ENCODE measurements at places on chromosomes 5 and 9.

DNA sequence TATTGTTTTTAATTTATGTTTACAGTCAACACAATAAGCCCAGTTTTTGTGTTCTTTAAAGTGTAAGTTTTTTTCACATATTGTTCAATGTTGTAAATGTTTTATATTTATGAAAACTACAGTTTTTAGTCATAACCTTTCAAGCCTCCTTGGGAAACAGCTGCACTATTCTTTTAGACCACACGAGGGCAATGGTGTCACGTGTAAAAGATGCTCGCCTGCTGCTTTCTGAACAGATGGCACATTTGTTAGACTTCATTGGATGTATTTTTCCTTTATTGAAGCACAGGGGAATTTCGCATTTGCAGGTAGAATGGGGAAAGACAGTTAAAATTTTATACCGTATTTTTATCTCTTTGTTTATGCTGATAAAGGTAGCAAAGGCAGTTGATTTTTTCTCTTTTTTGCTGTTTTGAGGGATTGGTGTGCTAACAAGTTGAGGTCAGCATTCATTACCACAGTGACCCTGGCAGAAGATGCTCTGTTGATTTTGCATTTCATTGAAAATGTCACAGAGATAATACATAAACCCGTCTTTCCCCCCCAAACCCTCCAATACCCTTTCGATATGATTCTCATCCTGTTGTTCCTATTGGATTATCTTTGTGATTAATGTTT, 59.0 kb downstream of the MAT2B start:
- DNase-seq: peak; percentile 59

- DNase-seq: no peak
Measured at GRCh38 chr5:73564675-73565074, 764 bp downstream of the ANKRA2 start.

DNA sequence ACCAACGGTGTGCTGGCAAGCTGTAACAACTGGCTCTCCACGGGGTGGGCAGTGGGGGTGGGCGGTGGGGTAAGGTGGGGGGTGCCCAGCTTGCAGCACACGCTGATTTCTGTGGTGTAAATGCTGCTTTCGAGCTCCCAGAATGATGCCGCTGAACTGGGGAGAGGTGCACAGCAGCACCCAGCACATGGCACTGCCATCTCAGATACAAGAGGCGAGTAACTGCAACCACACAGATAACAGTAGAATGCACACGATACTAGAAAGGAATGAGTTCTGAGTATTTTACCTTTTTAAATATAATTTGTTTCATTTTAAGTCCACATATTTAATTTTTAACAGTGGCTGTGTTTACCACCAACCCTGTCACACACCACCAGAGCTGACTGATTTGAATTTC, 87.9 kb downstream of the SEMA4D start:
- no peak for DNase-seq

DNA sequence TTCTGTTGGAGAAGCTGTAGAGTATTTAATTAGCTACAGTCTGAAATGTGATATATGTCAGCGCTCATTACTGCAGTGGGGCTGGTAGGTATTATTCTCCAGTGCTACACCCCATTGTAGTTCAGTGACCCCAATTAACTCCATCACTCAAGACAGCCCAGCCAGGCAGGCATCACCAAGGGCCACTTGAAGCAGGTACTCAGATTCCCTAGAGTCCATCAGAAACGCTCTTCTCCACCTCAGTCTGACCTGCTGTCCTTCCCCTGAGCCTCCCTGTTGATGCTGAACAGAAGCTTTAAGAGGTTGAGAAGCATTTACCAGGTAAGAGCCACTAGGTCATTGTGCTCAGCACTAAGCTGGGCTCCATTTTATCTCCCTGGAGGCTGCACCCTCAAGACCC, 71.8 kb downstream of the GALNT10 start:
- DNase-seq: no peak

DNA sequence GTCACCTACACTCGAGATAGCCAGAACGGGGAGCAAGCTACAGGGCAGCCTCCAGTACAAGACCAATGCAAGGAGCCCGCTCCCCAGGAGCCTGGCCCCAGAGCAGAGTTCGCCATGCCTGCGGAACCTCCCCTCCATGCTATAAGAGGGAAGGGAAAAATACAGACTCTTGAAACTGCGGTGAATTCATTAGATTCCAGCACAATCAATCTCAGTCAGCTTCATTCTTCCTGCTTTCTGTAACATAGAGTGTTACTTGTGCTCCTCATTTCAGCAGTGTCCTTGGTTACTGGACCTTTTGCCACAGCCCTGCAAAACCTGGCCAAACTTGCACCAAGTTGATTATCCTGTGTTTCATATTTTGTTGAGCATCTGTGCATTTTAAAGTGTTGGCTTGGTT, 22.2 kb upstream of the CREBRF start:
- no peak for DNase-seq

- no peak for DNase-seq
Measured at GRCh38 chr5:156912869-156913268, 50.2 kb downstream of the TIMD4 start.

DNA sequence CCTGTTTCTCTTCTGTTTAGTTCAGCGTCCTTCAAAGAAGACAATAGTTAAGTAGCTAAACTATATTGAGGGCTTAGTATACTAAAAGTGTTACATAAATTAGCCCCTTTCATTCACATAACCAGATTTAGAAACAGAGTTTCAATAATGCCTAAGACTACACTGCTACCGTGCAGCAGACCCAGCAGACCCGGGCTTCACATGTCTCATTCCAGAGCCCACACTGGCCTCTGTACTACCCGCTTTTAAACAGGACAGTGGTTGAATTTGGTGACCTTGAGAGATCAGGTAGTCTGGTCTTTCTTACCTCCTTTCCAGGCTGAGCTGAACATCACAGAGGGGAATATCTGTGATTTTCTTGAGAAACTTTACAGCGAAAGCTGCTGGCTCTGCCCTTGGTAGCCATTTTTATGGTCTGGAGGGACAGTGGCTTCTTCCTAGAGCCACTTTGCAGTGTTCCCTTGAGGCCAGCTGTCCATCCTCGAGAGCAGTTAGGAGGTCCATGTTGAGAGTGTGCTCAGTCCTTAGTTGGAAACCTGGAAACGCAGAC, 56.5 kb downstream of the SLC22A5 start:
- no peak for DNase-seq

DNA sequence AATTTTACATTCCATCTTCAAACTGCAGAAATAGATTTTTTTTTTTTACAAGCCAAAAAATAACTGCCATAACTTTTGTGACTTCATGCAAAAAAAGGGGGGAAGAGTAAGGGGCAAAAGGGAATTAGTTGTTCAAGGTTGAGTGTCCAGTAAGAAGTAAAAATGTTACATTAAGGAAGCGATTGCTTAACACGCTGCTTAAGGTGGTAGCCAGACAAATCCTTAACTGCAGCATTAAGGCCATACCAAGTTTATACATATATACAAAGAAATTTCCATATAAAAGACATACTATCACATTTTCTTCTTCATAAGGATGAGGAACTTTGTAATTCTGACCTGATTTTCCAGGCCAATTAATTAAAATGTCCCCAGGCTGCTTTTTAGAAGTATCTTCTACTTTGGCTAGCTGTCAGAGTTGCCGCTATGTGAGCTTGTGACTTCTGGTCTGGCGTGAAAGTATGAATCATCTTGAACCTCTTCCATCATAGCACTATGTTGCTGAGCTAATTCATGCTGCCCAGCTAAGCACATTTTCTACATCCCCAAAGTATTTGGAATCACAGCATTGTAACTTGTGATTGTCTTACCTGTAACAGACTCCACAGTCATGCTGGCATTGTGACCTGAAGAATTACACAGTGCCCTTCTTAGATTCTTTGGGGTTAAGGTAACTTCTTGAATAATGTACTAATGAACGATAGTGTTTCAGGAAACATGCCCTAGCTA, 40.0 kb downstream of the G3BP1 start:
- no peak for DNase-seq

DNA sequence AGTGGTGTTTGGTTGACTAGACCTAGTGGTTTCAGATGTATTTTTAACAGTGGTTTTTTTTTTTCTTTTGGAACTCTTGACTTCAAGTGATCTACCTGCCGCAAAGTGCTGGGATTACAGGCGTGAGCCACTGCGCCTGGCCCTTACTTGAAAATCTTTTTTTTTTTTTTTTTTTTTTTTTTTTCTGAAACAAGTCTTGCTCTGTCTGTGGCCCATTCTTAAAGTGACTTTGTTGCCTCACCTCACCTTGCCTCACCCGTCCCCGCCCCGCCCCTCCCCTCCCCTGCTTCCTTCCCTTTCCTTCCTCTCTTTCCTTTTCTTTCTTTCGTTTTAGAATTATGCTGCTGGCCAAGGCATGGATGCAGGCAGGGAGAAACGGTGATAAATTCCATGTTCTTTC, 26.0 kb downstream of the GPBP1 start:
- DNase-seq: no peak

DNA sequence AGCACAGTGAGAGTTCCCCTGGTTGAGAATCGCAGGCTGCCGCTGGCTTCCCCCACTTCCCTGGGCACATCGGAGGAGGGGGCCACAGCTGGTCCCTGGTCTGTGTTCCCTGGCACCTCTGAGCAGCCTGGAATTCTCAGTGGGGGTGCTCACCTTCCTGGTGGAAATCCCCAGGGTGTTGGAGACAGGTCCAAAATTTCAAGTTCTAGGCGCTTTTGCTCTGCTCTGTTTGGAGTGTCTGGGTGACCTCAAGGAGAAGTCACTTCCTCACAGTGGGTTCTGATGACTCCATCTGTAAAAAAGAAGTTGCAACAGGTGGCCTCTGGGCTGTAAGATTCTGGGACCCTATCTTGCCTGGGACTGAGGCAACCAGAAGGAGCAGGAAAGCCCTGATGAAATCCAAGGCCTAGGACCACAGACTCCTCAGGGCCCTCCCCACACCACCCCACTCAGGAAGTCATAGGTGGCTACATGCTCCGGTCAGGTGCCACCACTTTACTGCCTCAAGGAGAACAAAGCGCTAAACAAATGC, at the start of gene TRAF1:
Gene TRAF1 (minus strand): TSS at position 400 of the 532 bp plus-strand sequence. CDS start 721 bp downstream, outside the sequence.
- no peak for DNase-seq

All from C1 segment of cervical spinal cord (tissue), 14 donors.